ENCODE measurements at places on chromosomes 3 and 15.

DNA sequence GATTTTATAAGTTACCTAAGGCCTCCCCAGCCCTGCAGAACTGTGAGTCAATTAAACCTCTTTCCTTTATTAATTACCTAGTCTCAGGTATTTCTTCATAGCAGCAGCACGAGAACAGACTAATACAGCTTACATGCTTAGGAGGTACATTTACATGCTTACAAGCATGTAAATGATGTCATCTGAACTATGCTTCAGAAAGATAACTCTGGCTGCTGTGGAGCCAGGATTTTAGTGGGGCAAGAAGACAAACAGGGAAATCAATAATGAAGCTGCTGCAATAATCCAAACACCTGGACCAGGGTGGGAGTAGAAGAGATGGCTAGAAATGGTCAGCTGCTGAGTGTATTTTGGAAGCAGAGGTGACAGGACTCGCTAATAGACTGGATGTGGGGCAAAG lies 9.6 kb downstream of the NDUFAF1 start:
- DNase-seq = no peak
- peaks cover 27% of the 10 kb centered on the region for H3K36me3 ChIP-seq
- no peaks in the 10 kb centered on the region for H3K27me3 ChIP-seq
- no peak overlapping the region for H3K4me3 ChIP-seq

DNA sequence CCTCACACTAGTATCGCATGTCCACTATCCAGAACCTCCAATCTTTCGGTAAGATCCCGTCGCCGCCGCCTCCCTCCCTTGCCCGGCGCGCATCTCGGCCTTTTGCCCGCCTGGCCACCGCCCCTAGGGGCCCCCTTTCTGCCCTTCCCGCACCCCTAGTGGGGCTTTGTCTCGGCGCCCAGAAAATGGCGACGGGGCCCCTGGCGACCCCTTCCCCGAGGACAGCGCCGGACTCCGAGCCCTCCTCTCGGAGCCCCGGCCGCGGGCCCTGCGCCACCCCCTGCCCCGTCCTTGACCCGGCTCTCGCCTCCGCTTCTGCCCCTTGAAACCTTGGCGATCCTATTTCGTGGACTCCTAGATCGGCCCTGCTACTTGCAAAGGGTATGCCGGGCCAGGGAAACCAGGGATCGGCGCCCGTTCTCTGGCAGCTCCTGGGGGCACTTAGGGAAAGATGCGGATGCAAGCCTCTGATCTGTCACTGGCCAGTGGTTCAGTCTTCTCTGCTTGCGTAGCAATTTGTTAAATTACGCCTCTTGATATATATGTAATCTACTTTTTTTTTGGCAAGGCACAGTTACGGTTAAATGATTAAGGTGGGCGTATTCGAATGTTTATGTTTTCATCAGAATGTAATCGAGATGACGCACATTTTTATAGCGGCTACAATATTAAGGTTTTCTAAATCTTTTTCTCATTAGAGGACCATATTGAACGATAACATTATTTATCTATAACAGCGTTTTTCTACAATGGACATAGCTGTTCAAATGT lies 603 bp downstream of the EIF1B start:
- H3K4me1 ChIP-seq = peaks cover 30% of the 10 kb centered on the region
- peak overlapping the region; percentile 100 for H3K4me3 ChIP-seq
- no peak for DNase-seq
- H3K27me3 ChIP-seq = no peaks in the 10 kb centered on the region

- H3K27me3 ChIP-seq = peaks cover 25% of the 10 kb centered on the region
- no peak for DNase-seq
- peaks cover 5% of the 10 kb centered on the region for H3K4me1 ChIP-seq
- no peak overlapping the region for H3K27ac ChIP-seq
These were observed 43.0 kb upstream of the MEIS2 start for GRCh38 chr15:37143351-37143750.

DNA sequence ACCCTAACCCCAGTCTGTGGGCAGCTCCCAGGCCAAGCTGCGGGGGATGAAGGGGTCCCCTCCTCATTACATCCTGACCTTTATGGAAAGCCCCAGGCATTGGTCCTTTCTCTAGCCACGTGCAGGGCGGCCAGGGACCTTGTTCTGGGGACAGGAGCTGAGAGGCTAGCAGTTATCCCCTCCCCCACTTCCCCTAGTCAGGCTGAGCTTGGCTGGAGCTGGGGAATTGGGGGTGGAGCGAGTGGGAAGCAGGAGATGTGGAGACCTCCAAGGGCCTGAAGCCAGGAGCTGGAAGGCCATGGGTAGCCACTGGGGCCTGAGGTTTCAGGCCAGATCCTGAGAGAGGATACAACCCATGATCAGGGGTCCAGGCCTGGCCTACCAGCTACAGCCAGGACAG lies 45.8 kb downstream of the DNAH1 start:
- no peaks in the 10 kb centered on the region for H3K4me1 ChIP-seq
- H3K36me3 ChIP-seq = peaks cover 11% of the 10 kb centered on the region
- DNase-seq = no peak
- no peak overlapping the region for H3K27ac ChIP-seq
- no peaks in the 10 kb centered on the region for H3K27me3 ChIP-seq

GRCh38 chr3:6528951-6529350 lies 332.0 kb upstream of the GRM7 start:
- no peak overlapping the region for H3K4me3 ChIP-seq
- DNase-seq = no peak
- no peaks in the 10 kb centered on the region for H3K36me3 ChIP-seq
- H3K27me3 ChIP-seq = no peaks in the 10 kb centered on the region
- H3K27ac ChIP-seq = no peak overlapping the region
- H3K4me1 ChIP-seq = no peaks in the 10 kb centered on the region

DNA sequence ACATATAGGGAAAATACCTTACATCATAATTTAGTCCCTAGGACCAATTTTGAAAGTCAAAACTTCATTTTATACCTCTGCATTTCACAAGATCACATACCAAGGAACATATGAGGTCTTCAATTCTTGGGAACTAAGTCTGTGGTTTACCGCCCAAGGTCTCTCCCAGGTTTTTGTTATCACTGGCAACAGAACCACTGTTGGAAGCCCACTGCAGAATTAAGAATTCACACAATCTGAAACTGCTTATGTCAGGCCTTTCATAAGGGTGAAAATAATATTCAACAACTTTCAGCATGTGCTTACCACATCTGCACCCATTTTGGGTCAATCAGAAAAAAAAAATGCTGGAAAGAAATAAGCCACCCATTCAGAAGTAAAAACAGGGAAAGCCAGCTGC lies 107.2 kb upstream of the MME start:
- no peak overlapping the region for H3K4me3 ChIP-seq
- DNase-seq = no peak
- H3K4me1 ChIP-seq = peaks cover 5% of the 10 kb centered on the region
- no peaks in the 10 kb centered on the region for H3K27me3 ChIP-seq
- no peaks in the 10 kb centered on the region for H3K36me3 ChIP-seq

- H3K4me3 ChIP-seq = peak overlapping the region; percentile 87
- DNase-seq = no peak
- H3K4me1 ChIP-seq = peaks cover 68% of the 10 kb centered on the region
- peaks cover 8% of the 10 kb centered on the region for H3K36me3 ChIP-seq
These were observed 7.7 kb downstream of the BCL6 start for GRCh38 chr3:187737368-187738070.

GRCh38 chr3:178284181-178284580 lies 252.1 kb upstream of the KCNMB2 start:
- H3K27ac ChIP-seq = no peak overlapping the region
- DNase-seq = no peak
- no peaks in the 10 kb centered on the region for H3K4me1 ChIP-seq
- H3K27me3 ChIP-seq = no peaks in the 10 kb centered on the region
- H3K36me3 ChIP-seq = peaks cover 9% of the 10 kb centered on the region

- H3K36me3 ChIP-seq = no peaks in the 10 kb centered on the region
- DNase-seq = no peak
- H3K4me1 ChIP-seq = no peaks in the 10 kb centered on the region
These were observed 22.6 kb downstream of the ZIC1 start for GRCh38 chr3:147431751-147432150.

- no peaks in the 10 kb centered on the region for H3K4me1 ChIP-seq
- no peak overlapping the region for H3K27ac ChIP-seq
- DNase-seq = no peak
- H3K27me3 ChIP-seq = peaks cover 14% of the 10 kb centered on the region
These were observed 24.4 kb downstream of the PCSK6 start for GRCh38 chr15:101464999-101465669.

GRCh38 chr3:142796823-142797222 lies 73.0 kb downstream of the TRPC1 start:
- H3K4me1 ChIP-seq = no peaks in the 10 kb centered on the region
- H3K4me3 ChIP-seq = no peak overlapping the region
- peaks cover 14% of the 10 kb centered on the region for H3K36me3 ChIP-seq
- H3K27me3 ChIP-seq = no peaks in the 10 kb centered on the region
- DNase-seq = no peak
- H3K27ac ChIP-seq = no peak overlapping the region

- H3K27me3 ChIP-seq = no peaks in the 10 kb centered on the region
- H3K27ac ChIP-seq = no peak overlapping the region
- DNase-seq = no peak
These were observed 62.7 kb downstream of the POMGNT2 start for GRCh38 chr3:43043071-43043766.

GRCh38 chr3:142723968-142724681 lies at the start of gene TRPC1:
Gene TRPC1, plus strand, starts transcription at chr3:142724034. Its CDS starts 526 bp downstream, at chr3:142724560.
- H3K36me3 ChIP-seq = peaks cover 3% of the 10 kb centered on the region
- H3K4me3 ChIP-seq = peak within 1 kb of the TSS; percentile 96
- H3K4me1 ChIP-seq = peaks cover 18% of the 10 kb centered on the region
- peak within 1 kb of the TSS; percentile 94 for H3K27ac ChIP-seq

DNA sequence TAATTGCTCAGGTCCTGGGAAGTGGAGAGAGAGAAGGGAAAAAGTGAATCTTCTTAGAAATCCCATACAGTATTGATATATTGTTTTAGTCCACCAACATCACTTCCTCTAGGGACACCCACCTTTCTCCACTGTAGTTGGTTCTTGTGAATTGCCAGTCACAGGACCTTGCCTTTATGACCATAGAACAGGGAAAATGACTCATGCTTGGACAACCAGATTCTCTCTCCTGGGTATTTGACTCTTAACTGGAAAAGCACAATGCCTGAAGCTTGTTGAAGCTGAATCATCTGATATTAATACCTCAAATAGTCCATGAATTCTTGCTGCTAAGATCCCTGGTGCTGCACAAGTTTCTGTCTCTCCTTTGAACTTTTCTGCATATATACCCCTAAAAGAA lies 32.5 kb upstream of the DCLK3 start:
- H3K27ac ChIP-seq = no peak overlapping the region
- H3K36me3 ChIP-seq = peaks cover 2% of the 10 kb centered on the region
- peaks cover 6% of the 10 kb centered on the region for H3K4me1 ChIP-seq
- peaks cover 29% of the 10 kb centered on the region for H3K27me3 ChIP-seq
- DNase-seq = no peak
- H3K4me3 ChIP-seq = no peak overlapping the region

DNA sequence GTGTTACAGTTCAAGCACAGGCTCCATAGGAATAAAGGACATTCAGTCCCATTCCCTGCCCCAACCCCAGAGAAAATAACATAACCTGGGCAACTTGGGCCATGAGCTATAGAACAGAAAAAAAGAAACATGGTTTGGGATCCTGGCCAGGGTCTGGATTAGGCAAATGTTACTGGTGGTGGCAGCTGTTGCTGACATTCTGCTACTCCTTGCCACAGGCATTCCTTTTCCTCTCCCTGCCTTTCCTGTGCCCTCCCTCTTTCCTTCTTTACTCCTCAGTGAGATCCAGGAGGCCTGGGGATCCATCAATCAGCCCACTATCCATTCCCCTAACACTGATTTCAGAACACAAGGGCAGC lies 129.1 kb downstream of the NTRK3 start:
- H3K27me3 ChIP-seq = no peaks in the 10 kb centered on the region
- no peak overlapping the region for H3K4me3 ChIP-seq
- H3K4me1 ChIP-seq = no peaks in the 10 kb centered on the region
- no peaks in the 10 kb centered on the region for H3K36me3 ChIP-seq

DNA sequence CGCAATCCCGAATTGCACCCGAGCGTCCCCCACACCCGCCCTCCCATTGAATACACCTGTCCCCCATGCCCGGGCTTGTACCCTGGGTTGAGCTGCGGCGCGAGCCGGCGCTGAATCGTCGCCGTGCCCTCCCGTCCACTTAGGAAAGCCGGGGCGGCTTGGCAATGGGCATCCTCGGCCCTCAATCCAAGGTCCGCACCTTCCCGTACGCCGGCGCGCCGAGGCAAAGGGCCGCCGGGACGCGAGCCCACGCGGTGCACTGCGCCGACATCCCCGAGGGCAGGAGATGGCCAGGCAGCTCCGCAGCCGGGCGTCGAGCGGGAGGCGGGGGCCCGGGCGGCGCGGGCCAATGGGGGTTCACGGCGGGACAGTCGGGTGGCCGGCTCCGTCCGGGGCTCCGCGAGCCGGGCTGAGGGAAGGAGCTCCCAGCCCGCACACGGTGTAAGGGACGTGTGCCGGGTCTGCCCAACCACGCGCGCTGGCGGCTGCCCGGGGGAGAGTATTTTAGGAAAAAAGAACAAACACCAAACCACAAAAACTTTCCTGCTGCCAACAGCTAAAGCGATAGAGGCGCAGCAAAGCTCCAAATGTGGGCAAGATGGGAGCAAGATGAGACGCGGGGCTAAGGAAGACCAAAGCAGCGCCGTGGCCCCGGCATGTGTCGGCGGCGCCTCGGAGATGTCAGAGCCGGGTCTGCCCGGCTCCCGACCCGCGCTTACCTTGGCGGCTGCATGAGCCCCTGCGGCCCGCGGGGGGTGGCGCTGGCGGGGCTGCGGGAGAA lies 621 bp downstream of the RGMA start:
- peaks cover 21% of the 10 kb centered on the region for H3K27me3 ChIP-seq
- H3K4me1 ChIP-seq = peaks cover 30% of the 10 kb centered on the region
- peak overlapping the region; percentile 77 for H3K4me3 ChIP-seq
- H3K27ac ChIP-seq = peak overlapping the region; percentile 28
- peaks cover 2% of the 10 kb centered on the region for H3K36me3 ChIP-seq
- DNase-seq = no peak

DNA sequence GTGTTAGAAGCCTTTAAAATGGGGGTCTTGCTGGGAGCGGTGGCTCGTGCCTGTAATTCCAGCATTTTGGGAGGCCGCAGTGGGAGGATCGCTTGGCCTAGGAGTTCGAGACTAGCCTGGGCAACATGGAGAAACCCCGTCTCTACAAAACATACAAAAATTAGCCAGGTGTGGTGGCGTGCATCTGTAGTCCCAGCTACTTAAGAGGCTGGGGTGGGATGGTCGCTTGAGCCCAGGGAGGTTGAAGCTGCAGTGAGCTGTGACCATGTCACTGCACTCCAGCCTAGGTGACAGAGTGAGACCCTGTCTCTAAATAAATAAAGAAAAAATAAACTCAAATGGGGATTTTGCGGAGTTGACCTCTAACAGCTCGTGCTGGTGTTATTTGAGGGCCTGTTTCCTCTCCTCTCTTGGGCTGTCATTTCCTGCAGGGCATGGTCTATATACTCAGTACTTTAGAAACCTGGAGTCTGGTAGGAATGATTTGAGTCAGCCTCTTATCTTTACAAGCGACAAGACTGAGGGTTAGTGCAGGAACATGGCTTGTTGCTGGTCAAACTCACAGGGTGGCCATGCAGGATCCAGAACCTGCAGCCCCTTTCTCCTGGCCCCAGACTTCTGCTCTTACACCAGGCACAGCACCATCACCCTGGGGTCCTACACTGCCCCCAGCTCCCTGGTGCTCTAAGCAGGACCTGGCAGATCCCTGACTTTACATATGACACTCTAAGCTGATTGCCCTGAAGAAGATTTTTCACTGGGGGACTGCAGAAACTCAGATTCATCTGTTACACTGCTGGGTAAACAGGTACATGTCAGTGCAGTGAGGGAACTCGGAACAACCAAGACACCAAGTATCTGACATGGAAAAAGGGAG lies 15.1 kb downstream of the EHD4 start:
- peaks cover 30% of the 10 kb centered on the region for H3K4me1 ChIP-seq
- DNase-seq = no peak
- no peak overlapping the region for H3K27ac ChIP-seq
- no peaks in the 10 kb centered on the region for H3K27me3 ChIP-seq
- no peak overlapping the region for H3K4me3 ChIP-seq

All from chondrocyte (in vitro differentiated cells).